Cerebellar cortex (tissue), 1 donor: ENCODE measurements at places on chromosomes 13 and 19.

- peak; percentile 61 for DNase-seq
Measured at GRCh38 chr19:30669329-30670010, 297.3 kb downstream of the ZNF536 start.

DNA sequence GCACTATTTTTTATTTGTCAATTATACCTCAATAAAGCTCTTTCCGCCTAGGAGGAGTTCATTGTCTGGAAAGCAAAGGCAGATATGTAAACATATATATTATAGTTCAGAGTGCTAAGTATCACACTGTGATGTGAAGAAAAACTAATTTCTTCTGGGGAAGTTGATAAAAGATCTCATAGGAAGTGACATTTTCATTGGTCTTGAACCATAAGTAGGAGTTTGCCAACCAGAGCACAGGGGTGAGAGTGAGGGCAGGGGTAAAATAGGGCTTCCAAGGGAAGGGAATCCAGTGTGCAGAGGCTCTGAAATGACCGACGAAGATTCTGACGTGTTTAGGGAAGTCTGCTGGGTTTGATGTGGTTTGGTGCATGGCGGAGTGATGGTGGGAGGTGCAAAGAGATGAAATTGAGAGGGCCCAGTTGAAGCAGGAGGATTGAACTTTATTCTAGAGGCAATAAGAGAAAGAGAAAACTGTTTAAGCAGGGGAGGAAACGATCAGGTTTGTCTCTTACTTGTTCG is 780 bp upstream of the GTF2F2 start:
- DNase-seq = no peak

DNA sequence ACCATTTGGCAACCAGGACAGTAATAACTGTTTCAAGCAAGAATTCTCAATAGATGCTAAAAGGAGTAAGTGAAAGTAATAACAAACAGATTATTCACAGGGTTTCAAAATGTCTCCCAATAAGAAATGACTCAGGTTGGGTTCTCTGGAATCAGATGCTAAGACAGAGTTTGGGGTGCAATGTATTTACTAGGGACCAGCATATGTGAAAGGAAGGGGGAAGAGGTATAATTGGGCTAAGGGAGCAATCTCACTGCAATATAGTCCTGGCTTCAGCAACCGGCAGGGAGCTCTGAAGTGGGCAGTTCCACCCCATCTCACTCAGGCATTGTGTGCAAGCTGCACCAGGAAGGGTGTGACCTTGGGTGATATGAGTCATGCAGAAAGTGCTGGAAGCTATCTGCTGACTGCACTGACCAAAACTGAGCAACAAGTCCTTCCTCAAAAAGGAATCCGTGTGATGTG is 23.4 kb downstream of the ZDHHC20 start:
- no peak for DNase-seq

DNA sequence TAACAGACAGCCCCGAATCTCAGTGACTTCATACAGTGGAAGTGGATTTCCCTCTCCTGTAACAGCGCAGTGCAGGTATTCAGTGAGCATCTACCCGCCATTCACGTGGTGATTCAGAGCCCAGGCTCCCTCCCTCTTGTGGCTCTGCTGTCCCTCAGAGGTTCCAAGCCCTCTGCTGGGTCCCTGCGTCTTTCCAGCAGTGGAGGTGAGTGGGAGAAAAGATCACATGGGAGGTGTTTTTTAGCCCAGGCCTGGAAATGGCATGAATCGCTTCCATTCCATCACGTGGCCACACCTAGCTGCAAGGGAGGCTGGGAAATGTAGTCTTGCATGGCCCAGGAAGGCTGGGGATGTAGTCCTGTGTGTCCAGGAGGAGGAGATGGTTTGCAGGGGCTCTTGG is 61.4 kb downstream of the DPF1 start:
- DNase-seq = no peak

- no peak for DNase-seq
Measured at GRCh38 chr13:93268327-93269028, 41.9 kb downstream of the GPC6 start.

GRCh38 chr13:28056970-28057712 is 43.2 kb downstream of the FLT3 start:
- no peak for DNase-seq

DNA sequence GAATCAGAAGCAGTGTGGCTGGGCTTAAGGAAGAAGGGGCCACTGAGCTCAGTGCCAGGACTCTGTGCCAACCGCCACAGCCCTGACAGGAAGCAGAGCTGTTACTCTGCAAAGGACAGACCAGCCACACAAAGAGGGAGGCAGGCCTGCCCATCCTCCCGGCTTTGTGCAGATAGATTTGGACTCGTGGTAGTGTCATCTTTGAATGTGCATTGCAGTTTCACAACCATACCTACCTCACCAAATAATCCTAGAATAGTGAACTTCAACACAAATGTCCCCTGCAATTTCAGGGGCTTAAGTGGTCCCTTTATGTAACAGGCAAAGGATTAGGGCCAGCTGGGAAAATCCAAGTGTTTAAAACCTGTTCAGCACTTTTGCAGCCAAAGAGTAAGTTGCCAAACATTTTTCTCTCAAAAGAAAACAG is 55.1 kb upstream of the CLDN10 start:
- DNase-seq = peak; percentile 19

- DNase-seq = no peak
Measured at GRCh38 chr13:85373322-85373721, 425.9 kb downstream of the SLITRK6 start.

DNA sequence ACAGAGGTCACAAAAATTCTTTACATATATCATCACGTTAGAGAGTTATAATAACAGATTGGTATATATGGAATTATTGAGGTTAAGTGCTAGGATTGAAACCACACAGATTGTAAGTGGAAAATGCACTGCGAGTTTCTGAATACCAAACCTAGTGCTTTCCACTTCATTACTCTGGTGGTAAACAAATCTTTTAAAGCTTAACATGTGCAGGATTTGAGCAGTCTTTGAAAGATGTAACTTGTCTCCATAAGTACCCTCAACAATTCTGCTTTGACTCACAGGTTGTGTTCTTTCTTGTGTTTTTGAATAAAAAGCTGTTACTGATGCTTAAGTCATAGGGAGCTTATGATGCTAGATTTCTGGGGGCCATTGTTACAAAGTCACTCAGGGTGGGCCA is 314.7 kb upstream of the DACH1 start:
- no peak for DNase-seq

GRCh38 chr13:49314344-49314882 is 66.7 kb downstream of the CDADC1 start:
- no peak for DNase-seq

- DNase-seq = no peak
Measured at GRCh38 chr13:57511603-57512002, 119.9 kb upstream of the PCDH17 start.

GRCh38 chr19:7864690-7865074 is 9.5 kb downstream of the PRR36 start:
- DNase-seq = no peak

DNA sequence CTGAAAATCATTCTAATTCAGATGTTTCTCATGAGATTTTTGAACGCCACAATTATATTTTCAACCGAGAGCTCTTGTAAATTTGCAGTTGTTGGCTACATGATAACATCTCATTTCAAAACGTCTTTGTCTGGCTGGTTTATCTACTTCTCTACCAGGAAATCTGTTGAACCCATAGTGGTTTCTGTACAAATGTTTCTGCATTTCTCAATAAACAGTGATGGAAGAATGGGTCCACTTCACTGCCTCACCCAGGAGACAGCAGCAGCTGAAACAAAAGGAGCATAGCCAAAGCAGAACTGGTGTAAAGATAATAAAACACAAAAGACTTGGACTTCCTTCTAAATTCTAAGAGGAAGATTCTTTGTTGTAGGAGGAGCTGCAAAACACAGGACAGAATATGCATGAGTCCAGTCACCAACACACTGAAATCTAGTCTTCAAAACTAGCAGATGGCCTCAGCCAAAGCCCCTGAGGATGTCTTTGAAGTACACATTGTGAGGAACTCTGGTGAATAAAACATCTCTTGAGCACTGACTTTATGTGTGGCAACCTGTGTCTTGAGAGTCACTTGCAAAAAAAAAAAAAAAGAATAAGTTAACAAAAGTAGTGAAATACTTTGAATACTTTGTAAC is 68.6 kb upstream of the FGF14 start:
- no peak for DNase-seq
